Activated CD4-positive, CD25-positive, alpha-beta regulatory T cell treated with anti-CD3 and anti-CD28 coated beads, Interleukin-2, amount 50 U/mL, for 24 hours (primary cell): ENCODE measurements at places on chromosomes 13 and 19.

DNA sequence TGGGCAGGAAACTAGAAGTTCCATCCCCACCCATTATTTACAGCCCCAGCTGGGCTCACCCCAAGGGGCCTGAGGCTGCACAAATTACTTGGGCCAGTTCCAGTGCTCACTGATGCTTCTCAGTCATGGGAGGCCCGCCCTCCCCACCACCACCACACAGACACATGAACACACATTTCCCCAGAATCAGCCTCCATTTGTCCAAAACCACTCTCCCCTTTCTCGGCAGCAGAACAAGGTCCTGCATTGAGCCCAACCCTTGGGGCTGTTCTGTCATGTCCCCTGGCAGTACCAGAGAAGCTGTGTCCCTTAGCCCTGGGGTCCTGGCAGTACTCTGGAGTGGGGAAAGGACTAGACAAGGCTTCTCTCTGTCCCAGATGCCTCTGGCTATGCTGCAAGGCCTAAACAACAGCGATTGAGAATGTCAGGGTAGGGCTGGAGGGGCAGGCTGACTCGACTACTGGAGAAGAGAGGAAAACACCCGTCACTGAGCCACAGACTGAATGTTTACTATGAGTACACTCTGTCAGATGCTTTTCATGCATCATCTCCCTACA lies 21.8 kb downstream of the SAMD4B start:
- ATAC-seq: no peak

DNA sequence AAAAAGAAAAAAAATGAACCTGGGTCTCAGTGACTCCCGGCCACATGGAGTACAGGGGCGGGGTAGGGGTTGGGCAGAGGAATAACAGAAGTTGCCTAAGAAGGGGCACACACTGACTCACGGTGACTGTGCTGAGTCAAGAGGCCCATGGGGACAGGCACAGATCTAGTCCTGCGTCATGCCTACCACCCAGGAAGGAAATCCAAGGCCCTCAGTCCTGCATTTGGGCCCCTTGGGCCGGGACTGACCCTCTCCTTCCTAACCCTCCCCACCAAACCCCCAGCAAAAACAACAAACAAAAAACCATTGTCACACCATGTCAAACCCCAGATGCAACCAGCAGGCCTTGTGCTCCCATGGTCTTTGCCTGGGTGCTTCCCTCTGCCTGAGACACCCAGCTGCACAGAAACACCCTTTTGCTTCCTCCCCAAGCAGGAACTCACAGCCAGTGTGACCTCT lies 9.6 kb upstream of the NOTCH3 start:
- ATAC-seq: peak; percentile 27

DNA sequence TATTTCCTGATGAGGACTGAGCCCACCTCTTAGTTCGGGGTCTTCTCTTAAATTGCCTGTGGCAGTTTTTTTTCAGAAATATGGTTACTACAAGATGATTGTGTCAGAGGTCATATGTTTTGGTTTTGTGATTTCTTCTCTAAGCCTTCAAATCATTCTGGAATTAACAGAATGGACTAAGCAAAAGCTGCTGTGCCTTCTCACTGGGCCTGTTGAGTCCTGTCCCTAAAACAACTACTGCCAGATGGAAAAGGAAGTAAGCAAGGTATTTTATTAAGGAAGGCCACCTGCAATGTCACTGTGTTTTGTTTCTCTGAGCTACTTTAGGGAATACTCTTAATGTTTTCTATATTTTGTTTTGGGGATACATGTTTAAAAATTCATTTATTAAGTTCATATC lies 470.8 kb downstream of the PCDH20 start:
- ATAC-seq: no peak

DNA sequence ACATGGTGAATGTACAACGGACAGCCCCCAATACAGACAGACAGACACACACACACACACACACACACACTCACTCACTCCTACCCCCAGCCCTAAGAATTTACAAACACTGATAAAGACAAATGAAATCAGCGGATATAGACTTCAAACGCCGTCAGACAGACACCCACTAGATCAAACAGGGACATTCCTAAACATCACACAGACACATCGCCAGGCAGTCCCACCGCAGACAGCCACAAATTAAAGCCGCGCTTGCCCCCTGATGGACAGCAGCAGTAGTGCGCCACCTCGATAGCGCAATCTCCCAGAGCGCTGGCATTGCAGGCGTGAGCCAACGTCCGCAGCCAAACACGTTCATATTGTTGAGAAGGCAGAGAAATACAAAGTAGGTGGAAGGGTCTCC lies 24.7 kb upstream of the ADGRE1 start:
- peak; percentile 84 for ATAC-seq
